Stimulated activated CD4-positive, alpha-beta T cell treated with anti-CD3 and anti-CD28 coated beads, TNF-alpha, amount 100 ng/mL, for 4 hours (primary cell): ENCODE measurements at places on chromosomes 4 and X.

- no peak for DNase-seq
These were observed 286.2 kb downstream of the EVC2 start for GRCh38 chr4:5422195-5422594.

DNA sequence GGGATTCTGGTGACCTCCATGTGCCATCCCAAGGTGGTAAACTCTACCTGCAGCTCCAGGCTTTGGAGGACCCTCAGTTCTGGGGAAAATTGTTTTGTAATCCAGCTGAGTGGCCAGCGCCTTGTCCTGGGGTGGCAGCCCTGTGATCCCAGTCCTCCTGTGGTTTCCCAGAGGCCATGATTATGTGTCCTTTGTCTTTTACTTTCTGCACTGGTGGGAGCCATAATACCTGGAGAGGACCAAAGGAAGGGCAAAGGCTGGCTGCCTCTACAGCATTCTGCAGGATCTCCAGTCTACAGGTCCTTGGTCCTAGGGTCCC, 64.0 kb downstream of the NBDY start:
- no peak for DNase-seq

- DNase-seq: no peak
These were observed 120.0 kb upstream of the MAB21L2 start for GRCh38 chr4:150461957-150462356.

GRCh38 chrX:12170755-12171154, 32.5 kb downstream of the FRMPD4 start:
- DNase-seq: no peak

DNA sequence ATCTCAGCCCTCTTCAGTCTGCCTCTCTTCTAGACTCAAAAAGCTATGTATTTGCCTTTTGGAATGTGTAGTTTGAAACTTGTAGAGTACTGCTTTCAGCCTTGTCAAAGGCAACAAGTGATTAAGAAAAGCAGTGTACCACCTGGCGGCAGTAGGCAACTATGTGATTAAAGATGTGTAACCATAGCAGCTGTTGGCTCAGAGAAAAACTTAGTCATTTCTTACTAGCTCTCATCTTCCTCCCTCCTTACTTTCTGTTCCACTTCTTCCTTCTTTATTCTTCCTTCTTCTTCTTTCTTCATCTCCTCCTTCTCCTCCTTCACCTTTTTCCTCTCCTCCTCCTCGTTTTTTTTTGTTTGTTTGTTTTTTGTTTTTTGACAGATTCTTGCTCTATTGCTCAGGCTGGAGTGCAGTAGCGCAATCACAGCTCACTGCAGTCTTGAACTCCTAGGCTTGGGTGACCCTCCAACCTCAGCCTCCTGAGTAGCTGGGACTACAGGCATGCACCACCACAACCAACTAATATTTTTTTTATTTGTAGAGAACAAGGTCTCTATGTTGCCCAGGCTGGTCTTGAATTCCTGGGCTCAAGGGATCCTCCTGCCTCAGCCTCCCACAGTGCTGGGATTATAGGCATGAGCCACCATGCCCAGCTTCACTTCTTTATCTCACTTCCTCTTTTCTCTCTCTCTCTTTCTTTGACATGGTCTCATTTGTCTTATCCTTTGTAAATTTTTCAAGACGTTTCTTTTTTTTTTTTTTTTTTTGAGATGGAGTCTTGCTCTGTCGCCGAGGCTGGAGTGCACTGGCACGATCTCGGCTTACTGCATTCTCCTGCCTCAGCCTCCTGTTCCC, 32.6 kb downstream of the ABHD18 start:
- DNase-seq: no peak

GRCh38 chr4:56155432-56155831, 206.7 kb downstream of the CEP135 start:
- no peak for DNase-seq

- DNase-seq: no peak
These were observed 2.4 kb upstream of the PTCHD1 start for GRCh38 chrX:23332101-23332887.

- DNase-seq: no peak
These were observed 62.6 kb downstream of the CASP6 start for GRCh38 chr4:109640644-109641043.

GRCh38 chrX:68490644-68491043, 8.2 kb upstream of the YIPF6 start:
- DNase-seq: no peak

GRCh38 chr4:154329939-154330338, 161.7 kb downstream of the DCHS2 start:
- no peak for DNase-seq

GRCh38 chrX:41167888-41168287, 82.6 kb downstream of the USP9X start:
- no peak for DNase-seq

GRCh38 chrX:55489314-55490009, at the start of gene USP51:
TSS of gene USP51 (minus strand) at chrX:55489848. CDS start at chrX:55488939, 909 bp downstream.
- no peak for DNase-seq

DNA sequence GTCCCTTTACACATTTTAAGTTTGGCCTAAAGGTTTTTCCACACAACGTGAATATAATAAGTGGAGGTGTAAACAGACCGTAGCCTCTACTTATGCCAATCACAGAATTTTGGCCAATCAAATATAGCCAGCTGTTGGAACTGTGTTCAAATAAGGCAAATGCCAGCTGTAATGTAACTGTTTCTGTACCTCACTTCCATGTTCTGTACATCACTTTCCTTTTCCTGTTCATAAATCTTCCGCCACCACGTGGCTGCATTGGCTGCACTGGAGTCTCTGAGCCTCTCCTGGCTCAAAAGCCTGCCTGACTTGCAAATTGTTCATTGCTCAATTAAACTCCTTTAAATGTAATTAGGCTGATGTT, 105.1 kb upstream of the SMIM31 start:
- DNase-seq: no peak

DNA sequence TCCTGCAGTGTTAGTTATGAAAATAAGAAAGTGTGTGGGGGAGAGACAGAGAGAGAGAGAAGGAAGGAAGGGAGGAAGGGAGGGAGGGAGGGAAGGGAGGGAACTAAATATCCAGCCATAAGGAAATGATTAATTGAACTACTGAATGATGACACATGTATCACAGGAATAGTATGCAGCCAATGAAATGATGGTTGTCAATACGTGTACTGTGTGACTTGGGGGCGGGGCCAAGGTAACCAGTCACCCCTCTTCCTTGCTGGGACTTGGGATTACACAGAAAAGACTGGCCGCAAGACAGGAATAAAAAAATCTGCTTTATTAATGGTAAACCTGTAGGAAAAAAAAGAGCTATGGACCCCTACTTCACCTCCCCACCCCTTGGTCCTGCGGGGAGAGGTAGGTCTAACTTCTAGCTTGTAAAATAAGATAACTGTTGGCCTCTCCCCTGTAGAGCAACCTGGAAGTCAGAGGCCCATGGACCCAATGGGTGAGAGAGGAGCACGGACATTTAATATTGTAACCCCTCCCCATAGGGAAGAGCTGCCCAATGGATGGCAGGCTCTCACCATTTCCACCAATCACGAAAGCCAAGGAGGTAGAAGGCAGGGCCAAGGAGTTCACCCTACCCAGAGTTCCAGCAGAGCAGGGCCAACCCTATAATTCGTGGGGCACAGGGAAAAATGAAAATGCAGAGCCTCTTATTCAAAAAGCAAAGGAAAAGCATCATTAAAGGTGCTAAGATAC, 7.4 kb downstream of the PPP2R2C start:
- no peak for DNase-seq

DNA sequence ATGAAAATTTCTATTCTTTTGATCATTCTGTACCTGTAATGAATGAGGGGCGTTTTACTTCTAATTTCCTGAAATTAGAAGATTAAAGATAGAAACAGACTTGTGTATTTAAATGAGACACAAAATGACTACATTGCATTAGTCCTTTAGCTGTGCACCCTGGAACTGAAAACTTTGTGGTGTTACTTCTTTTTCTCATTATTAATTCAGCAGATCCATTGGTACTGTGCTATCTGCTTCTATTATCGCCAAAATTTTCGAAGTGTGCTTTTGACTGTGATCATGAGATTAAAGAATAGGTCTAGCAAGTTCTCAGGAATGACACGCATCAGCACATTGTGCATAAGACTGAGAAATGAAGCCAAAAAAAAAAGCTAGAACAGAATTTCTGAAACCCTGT, 1938.9 kb upstream of the TENM3 start:
- DNase-seq: no peak

- DNase-seq: no peak
These were observed 314.0 kb downstream of the GALNTL6 start for GRCh38 chr4:172127168-172127567.

DNA sequence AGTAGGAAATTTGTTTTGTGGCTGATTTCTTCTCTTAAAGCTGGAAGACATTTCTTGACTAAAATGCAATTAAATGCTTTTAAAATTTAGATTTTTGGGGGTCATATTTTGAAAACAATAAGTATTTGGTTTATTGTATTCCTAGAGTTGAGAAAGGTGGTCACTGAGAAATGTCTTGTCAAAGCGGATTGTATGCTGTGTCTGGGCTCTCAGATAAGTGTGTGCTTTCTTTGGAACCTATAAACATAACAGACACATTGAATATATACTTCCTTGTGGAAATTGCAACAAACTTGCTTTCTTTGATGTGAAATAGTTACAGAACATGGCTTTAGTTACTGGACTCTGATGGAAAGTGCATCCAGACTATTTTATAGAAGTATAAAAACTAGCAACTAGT, 75.4 kb downstream of the AFF1 start:
- DNase-seq: no peak

DNA sequence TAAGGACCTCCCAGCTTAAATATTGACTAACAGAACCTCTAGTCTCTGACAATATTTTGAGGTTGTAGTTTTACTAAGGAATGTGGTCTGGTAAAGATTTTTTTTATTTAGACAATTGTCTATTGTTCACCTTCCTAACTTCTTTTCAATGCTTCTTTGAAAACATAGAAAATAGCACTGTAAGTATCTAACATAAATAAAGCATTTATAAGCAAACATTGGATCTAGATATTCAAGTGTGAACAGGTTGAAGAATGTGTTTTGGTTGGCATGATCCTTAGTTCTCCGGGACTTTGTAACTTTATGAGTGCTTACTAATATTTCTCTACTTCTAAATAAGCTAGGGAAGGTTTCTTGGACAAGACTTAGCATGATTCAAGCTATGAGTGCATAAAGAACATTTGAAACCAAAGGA, 285.4 kb upstream of the ARSJ start:
- DNase-seq: no peak

DNA sequence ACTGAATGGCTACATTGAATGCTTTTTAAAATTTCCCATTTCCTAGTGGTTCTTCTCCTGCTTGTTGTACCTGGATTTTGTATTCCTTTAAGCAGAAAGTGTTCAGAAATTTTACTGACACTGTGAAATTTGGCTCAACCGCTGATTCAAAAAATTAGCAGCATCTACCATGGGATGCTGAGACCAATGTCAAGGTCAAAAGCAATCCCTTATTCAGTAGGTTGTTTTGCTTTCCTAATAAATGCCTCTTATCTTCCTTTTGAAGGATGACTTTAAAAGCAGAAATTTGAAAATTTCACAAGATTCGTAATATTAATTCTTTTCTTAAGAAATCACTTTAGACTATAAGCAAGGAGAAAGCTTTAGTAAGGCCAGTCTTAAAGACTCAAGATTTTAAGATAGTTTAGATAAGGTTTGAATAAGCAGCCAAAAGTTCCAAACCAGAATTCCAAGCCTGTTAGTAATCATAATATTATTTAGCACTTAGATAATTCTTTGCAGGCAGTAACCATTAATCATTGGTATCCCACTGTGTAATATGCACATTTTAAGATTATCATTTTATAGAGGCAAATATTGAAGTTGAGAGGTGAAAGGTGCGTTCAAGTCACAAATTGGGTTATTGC, 508.8 kb downstream of the ANKRD50 start:
- DNase-seq: no peak

DNA sequence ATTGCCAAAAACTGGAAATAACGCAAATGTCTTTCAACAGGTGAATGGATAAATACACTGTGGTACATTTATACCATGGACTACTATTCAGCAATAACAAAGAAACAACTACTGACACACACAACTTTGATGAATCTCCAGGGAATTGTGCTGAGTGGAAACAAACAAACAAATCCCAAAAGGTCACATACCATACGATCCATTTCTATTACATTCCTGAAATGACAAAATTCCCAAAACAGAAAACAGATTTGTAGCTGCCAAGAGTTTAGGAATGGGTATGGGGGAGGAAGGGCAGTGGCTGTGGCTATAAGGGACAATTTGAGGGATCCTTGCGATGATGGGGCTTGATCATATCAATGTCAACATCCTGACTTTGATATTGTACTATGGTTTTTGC, 2.5 kb downstream of the ZNF182 start:
- DNase-seq: no peak

GRCh38 chr4:55561889-55562288, 15.2 kb upstream of the CLOCK start:
- DNase-seq: no peak

DNA sequence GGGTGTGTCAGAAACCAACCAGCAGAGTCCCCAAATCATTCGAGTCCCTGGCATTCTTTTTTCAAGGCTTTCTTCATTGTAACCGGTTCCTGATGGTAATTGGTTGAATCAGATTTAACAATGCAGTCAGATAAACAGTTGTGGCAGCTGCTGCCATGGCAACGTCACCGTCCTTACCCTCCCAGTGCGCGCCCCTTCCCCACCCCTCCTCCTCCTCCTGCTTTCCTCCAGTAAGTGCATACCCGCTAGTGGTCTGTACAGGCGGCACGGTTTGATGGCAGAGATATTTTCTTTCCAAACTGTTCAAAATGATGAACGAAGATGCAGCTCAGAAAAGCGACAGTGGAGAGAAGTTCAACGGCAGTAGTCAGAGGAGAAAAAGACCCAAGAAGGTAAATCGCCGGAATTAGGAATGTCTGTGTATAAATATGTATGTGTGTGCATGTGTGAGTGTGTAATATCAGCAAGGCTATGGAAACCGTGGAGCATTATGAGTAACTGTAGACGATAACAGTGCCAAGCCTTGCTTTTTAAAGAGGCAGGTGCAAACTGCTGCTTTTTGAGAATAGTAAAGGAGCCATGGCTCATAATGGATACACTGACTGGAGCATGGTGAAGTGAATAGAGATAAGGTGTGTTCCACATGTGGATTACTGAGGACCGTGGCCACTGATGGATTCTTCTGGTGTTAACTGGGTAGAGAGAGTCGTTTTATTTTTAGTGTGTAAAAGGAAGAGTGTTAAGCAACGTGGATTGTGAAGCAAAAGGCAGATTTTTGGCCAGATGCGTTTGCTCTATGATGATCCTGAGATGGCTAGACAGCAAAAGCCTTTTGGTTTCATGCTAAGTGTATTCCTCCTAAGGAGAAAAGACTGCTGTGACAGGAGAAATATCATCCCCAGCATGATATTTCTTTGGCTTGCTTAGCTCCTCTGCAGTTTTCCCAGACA, at the start of gene ANK2:
ANK2 (plus strand) TSS at position 233 of the 950 bp plus-strand sequence; CDS start at position 309, 76 bp downstream.
- no peak for DNase-seq

- no peak for DNase-seq
These were observed 72.6 kb downstream of the STOX2 start for GRCh38 chr4:183977707-183978106.

- DNase-seq: no peak
These were observed 528 bp upstream of the SLC25A4 start for GRCh38 chr4:185142564-185142911.
